RCC 7860 (cell line): ENCODE measurements at places on chromosomes 2 and 18.

DNA sequence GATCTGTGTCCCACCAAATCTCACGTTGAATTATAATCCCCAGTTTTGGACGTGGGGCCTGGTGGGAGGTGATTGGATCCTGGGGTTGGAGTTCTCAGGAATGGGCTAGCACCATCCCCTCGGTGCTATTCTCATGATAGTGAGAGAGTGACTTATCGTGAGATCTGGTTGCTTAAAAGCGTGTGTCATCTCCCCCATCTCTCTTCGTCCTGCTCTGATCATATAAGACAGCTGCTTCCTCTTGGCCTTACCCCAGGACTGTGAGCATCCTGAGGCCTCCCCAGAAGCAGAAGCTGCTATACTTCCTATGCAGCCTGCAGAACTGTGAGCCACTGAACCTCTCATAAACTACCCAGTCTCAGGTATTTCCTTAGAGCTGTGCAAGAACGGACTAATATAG lies 163.7 kb upstream of the NDUFV2 start:
- no peak for DNase-seq

GRCh38 chr18:73733806-73734314 lies 413.8 kb downstream of the FBXO15 start:
- DNase-seq, result no peak

- DNase-seq, result no peak
Measured at GRCh38 chr18:30186245-30186644, 856.3 kb downstream of the DSC3 start.

GRCh38 chr18:58691256-58691655 lies 20.0 kb downstream of the MALT1 start:
- DNase-seq, result peak; percentile 93

DNA sequence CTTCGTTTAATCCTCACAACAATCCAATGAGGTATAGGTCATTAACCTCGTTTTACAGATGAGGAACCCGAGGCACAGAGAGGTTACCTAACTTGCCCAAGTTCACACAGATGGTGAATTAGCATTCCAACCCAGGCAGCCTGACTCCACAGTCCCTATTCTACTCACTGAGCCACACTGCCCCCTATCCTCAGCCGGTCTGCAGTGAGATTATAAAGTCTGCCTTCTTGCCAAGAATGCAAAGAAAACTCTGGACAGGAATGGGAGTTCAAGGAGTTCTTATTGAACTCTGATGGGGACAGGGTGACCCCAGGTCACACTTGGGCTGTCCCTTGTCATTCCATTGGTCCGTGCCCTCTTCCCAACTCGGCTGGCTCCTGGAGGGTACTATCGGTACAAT lies 118.1 kb upstream of the MSH6 start:
- DNase-seq, result no peak

GRCh38 chr18:52829876-52830405 lies 489.9 kb downstream of the DCC start:
- DNase-seq, result no peak

DNA sequence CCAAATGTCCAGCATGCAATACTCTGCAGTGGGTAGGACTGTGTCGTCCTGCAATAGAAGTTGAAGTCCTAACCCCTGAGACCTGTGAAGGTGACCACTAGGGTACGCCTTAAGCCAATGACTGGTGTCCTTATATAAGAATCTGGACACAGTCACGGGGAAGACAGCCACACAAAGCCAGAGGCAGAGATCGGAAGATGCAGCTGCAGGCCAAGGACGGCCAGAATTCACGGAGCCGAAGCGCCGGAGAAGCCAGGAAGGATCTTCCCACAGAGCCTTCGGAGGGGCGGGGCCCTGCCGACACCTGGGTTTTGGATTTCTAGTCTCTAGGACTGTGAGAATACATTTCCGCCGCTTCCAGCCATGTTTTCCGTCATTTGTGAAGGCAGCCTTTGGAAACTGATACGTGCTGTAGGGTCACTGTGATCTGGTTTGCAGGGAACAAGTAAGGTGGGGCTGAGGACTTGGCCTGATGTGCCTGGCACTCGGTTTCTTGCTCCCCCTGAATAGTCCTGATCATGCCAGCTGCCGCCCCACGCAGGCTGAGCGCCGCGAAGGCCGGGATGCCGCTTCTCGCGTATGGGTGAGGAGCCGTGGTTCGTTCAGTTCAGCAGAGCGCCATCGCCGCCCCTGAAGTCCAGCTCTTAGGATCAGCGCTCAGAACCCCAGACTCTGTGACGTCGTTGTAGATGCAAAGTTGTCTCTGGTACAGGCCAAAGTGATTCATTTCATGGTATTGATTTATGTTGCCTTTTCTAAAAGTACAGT lies 38.7 kb downstream of the PTGR3 start:
- no peak for DNase-seq

DNA sequence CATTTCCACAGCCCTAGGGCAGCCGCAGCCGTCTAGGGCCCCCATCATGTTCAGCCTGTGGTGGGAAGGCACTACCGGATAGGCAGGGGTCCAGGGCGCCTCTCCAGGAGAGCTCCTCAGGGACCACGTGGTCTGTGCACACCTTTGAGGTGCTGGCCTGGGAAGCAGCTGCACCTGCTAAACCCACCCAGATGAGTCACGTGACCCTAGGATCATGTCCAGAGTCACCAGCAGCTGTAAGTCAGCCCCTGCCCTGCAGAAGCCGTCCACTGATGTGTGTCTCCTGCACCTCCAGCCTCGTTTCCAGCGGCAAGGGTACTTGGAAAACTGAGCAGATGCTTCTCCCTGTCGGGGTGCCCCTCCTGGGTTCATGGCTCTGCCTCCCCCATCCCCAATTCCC lies 682.6 kb upstream of the SALL3 start:
- DNase-seq, result no peak

- no peak for DNase-seq
Measured at GRCh38 chr2:168480825-168481585, 24.9 kb downstream of the CERS6 start.

- no peak for DNase-seq
Measured at GRCh38 chr2:127377262-127377661, 10.5 kb downstream of the MAP3K2 start.

DNA sequence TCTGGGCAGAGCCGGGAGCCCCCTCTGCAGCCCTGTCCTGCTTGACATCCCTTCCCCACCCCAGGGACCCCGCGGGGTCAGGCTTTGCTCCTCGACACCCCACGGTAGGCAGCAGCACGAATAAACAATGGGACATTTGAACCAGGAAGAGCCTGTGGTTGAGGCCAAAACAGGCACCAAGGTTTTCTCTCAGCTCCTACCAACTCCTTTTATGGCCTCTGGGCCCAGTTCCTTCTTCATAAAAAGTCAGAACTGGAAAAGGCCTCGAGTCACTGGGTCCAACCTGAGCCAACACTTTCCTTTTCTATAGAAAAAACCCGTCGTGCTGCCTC lies 20.6 kb downstream of the TEX44 start:
- DNase-seq, result no peak

- DNase-seq, result no peak
Measured at GRCh38 chr2:240881913-240882312, 13.3 kb downstream of the AGXT start.

GRCh38 chr2:177666408-177666807 lies 273.8 kb downstream of the AGPS start:
- DNase-seq, result no peak

- no peak for DNase-seq
Measured at GRCh38 chr2:96710985-96711384, 28.9 kb downstream of the LMAN2L start.

- DNase-seq, result peak; percentile 80
Measured at GRCh38 chr2:120470041-120470965, 124.4 kb downstream of the INHBB start.

DNA sequence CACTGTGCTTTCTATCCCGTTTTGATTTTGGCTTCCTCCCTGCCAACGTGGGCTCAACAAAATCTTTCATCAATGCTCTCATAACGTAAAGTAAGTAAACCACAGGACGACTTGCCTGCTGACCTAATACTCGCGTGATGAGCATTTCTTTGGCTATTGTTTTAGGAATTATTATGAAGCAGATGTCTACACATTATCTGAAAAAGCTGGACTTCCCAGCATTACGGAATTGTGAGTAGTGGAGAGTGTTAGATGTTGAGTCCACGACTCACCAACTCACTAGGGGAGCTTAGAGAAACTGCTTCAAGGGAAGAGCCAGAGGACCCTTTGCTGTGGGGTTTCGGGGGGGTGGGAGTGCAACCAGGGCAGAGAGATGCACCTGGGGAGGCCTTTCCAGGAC lies 21.9 kb downstream of the HJURP start:
- DNase-seq, result peak; percentile 58

- DNase-seq, result no peak
Measured at GRCh38 chr2:5057891-5058351, 634.3 kb upstream of the SOX11 start.

GRCh38 chr2:230664128-230664527 lies 48.5 kb upstream of the CAB39 start:
- no peak for DNase-seq

DNA sequence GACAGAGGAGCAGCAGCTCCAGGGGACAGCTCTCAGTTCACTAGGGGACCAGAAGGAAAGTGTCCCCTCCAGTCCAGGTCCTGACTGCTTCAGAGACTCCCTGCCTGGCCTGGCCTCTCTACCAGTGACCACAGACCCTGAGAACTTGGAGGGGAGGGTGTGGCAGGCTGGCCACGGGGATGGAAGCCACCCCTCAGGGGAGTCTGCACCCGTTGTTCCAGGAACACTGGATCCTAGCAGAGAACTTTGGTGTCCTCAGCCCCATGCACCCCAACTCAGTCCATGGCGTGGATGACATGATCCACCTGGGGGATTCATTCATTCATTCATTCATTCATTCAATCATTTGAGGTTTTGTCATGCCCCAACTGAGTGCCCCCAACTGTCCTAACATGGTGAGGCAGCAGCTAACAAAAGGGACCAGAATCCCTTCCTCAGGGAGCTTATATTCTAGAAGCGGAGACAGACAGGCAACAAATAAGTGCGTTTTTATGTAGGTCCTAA lies 31.9 kb downstream of the MYO7B start:
- no peak for DNase-seq

GRCh38 chr2:56505885-56506284 lies 322.1 kb downstream of the CCDC85A start:
- DNase-seq, result no peak

DNA sequence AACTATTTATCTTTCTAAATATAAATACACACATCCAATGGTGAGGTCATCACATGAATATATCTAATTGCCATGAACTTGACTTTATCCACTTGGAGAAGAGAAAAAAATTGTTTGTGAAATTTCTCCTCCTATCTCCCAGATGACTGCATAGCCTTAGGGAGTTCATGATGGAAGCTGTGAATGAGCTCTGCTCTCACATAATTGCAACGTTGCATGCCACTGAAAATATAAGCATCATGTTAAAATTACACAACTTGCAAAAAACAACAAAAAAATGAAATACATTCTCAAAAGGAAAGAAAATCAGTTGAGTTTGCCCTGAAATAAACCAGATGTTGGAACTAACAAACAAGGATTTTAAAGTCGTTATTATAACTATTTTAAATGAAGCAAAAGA lies 50.6 kb upstream of the OSR1 start:
- DNase-seq, result no peak

GRCh38 chr18:4181882-4182568 lies 273.1 kb downstream of the DLGAP1 start:
- DNase-seq, result no peak

- no peak for DNase-seq
Measured at GRCh38 chr18:8507361-8507760, 101.9 kb upstream of the RAB12 start.

DNA sequence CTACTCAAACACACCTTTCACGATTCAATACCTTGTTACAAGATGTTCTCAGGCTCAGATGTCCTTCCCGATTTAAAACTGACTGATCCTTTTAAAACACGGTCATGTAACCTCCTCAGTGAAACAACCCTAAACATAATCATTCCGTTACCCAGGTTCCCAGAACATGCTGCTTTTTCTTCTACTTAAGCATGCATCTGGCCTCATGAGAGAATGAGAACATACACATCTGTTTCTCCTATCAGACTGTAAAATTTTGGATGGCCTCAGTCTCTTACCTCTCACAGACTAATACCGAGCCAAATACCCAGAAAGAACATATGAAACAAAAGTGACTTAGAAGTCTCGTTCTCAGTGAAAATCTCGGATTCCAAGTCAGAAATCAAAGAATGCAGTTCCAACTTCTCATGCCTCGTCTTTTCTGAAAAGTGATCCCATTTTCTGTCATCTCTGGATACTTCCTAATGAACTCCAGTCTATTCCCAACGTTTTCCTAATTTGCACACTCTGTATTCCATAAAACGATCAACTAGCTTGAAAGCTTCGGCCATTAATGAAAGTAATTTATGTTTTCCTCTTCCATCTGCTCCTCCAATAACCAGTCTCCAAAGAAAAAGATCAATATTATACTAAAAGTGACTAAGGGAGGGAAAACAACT lies 919 bp downstream of the SF3B1 start:
- DNase-seq, result no peak

DNA sequence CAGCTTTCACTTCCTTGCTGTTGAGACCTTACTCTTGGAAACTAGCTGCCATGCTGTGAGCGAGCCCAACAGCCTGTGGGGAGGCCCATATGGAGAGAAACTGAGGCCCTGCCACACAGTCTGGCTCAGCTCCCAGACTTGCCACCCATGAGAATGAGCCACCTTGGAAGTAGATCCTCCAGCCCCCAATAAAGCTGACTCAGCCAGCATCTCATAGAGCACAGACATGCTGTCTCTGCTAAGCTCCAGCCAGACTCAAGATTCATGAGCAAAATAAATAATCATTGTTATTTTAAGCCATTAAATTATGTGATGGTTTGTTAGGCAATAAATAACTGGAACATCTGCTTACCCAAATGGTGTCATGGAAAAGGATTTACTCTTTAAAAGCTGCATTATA lies 53.6 kb upstream of the DDX18 start:
- no peak for DNase-seq

DNA sequence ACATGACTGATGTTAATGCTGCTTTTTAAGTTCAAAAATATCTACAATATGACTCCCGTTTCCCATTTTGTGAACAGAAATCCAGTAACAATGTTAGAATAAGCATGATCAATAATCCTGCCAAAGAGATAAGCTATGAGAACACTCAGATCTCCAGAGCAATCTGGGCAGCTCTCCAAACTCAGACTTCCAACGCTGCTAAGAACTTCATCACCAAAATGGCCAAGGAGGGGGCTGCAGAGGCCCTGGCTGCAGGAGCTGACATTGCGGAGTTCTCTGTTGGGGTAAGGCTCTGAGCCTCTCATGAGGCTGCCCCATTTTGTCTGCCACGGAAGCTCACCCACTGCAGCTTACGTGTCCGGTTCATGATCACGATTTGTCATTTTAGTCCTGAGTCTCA lies 68.4 kb downstream of the UGGT1 start:
- no peak for DNase-seq

GRCh38 chr18:79494936-79495335 lies 99.2 kb downstream of the NFATC1 start:
- no peak for DNase-seq

- no peak for DNase-seq
Measured at GRCh38 chr2:19687017-19687659, 214.6 kb downstream of the TTC32 start.

DNA sequence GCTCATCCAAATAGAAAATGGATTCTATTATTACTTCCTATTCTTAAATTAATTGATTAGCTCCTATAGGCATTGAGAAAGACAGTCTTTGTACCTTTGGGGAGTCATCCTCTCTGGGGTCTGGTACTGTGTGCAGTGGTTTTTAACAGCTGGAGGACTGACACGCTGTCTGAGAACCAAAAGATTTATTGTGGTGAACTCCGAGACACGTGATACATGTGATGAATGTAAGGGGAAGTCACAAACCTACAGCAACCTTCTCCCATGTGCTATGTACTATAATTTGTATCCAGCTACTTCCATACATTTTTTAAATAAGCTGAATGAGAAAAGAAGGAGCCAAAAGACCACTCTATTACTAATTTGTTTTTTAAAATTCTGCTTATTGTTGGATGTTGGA lies 133.7 kb downstream of the GALNT3 start:
- no peak for DNase-seq
